ENCODE measurements at places on chromosomes 6 and 20.

DNA sequence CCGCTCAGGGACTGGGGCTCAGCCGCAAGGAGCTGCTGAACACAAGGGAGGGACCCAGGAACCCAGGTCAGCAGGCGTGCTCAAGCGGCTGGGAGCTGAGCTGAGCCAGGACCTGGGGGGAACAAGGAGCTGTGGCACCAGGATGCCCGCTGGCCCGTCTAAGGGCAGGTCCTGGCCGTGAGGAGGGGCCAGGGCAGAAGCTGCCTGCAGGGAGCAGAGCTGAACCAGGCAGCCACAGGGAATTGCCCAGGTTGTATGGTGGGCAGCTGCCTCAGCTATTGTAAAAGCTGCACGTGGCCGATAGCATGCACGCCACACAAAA is 133.3 kb downstream of the AGPAT4 start:
- DNase-seq: no peak

DNA sequence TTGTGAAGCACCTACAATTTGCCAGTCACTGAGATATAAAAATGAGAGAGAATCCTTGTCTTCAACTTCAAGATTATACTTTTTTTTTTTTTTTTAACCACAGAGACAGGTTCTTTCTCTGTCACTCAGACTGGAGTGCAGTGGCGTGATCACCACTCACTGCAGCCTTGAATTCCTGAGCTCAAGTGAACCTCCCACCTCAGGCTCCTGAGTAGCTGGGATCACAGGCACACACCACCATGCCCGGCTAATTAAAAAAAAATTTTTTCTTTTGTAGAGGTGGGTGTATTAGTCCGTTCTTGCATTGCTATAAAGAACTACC is 51.6 kb upstream of the PMEPA1 start:
- no peak for DNase-seq

- no peak for DNase-seq
Observed at GRCh38 chr6:127178746-127179145, 60.3 kb downstream of the RSPO3 start.

DNA sequence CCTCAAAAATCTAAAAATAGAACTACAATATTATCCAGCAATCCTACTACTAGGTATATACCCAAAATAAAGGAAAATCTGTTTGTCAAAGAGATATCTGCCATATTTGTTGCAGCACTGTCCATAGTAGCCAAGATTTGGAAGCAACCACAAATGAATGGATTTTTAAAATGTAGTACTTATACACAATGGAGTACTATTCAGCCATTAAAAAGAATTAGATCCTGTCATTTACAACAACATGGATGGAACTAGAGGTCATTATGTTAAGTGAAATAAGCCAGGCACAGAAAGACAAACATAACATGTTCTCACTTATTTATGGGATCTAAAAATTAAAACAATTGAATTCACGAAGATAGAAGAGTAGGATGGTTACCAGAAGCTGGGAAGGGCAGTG is 135.7 kb upstream of the CCDC28A start:
- no peak for DNase-seq

DNA sequence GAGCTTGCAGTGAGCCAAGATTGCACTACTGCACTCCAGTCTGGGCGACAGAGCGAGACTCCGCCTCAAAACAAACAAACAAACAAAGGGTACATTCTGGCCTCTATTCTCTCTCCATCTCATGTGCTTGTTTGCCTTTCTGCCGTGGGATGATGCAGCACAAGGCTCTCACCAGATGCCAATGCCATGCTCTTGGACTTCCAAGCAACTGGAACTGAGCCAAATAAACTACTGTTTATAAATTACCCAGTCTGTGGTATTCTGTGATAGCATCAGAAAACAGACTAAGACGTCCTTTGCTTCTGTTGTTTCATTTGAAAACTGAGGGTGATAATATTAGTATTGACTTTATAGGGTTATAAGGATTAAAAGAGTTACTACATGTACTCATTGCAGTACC is 3.6 kb upstream of the BRD2 start:
- DNase-seq: no peak

- DNase-seq: no peak
Observed at GRCh38 chr6:14925699-14926026, 320.2 kb upstream of the JARID2 start.

GRCh38 chr6:125151700-125152099 is 1.9 kb upstream of the TPD52L1 start:
- no peak for DNase-seq

- DNase-seq: no peak
Observed at GRCh38 chr6:23414051-23414445, 712.0 kb upstream of the NRSN1 start.

GRCh38 chr6:340991-341827 is 48.9 kb downstream of the DUSP22 start:
- DNase-seq: no peak

- no peak for DNase-seq
Observed at GRCh38 chr6:151093706-151094105, 146.1 kb upstream of the AKAP12 start.

DNA sequence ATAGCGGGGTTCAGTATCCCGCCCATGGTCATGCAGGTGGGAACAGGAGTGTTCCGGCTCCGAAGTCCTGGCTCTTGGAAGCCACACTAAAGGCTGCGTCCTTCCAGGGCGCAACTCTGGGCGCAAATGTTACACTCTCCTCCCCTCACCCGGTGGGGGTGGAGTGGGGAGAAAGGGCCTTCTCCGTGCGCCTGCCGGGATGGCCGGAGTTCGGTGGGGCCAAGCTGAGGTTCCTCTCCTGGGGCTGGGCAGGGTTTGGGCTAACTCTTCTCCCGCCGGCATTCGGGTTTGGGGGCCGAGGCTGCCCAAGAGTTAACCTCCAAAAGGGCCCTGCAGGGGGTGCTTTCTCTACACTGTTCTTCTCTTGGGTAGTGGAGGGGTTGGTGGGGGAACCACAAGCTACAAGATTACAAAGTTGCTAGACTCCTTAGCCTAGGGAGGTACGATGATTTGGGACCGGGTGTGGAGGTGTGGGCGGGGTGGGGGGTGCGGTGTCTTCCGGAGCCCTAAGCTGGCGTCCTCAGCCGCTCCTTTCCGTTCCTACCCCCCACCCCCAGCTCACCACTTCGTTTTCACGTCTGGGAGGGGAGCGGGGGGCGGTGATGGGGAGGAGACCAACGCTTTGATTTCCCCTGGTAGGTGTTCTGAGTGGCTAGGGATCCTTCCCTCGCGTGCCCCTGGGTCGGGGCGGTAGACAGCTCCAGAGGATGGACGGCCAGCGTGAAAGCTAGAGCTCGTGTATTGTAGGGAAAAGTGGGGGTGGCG is 12.3 kb downstream of the NRN1 start:
- DNase-seq: no peak

GRCh38 chr6:127345521-127345920 is 2.1 kb upstream of the ECHDC1 start:
- no peak for DNase-seq

DNA sequence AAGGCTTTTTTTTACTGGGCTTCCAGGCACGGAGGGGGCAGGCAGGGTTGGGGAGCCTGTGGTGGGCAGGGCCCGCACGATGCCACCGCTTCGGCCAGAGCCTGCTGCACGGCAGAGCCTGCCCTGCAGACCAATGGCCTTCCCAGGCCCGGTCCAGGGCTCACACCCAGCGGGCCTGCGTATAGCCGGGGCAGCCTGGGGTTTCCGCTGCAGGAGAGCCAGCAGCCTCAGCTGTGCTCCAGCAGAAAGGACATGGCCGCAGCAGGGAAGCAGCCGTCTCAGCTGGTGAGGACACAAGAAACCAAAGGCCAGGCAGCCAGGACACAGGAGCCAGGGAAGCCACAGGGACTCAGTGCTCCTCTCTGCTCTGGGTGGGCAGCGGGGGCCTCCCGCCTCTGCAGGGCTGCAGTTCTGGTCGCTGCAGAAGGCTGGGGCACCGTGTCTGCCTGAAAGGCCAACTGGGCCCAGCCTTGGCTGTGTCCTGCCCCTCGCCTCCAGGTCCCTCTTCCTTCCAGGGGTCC is 90.6 kb downstream of the TTLL2 start:
- no peak for DNase-seq

DNA sequence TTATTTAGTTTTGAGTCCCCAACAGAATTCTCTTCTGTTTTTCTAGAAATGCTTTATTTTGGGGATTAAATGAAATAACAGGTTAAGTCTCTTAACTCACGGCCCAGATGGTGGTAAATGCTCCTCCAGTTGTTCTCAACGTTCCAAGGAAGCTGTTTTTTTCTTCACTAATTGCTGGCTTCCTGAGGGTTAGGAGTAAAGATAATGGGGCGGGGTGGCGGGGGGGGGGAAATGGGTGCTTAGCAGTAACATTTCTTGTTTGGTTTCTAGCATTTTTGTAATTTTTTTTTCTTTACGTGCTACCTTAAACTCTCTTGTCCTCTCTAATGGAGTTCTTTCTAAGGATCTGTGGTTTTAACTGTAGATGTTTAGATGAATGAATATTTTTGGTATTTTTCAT is 2.2 kb downstream of the SRSF3 start:
- DNase-seq: no peak

DNA sequence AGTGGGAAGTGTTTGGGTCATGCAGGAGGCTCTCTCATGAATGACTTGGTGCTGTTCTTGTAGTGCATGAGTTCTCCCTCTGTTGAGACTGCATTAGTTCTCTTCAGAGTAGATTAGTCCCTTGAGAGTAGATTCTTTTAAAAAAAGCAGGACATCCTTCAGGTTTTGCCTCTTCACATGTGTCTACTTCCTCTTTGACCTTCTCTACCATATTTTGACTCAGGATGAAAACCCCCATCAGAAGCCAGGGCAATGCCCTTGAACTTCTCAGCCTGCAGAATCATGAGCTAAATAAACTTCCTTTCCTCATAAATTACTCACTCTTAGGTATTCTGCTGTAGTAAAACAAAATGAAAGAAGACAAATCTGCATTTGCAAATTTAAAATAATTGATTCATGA is 170.3 kb downstream of the CD109 start:
- no peak for DNase-seq

DNA sequence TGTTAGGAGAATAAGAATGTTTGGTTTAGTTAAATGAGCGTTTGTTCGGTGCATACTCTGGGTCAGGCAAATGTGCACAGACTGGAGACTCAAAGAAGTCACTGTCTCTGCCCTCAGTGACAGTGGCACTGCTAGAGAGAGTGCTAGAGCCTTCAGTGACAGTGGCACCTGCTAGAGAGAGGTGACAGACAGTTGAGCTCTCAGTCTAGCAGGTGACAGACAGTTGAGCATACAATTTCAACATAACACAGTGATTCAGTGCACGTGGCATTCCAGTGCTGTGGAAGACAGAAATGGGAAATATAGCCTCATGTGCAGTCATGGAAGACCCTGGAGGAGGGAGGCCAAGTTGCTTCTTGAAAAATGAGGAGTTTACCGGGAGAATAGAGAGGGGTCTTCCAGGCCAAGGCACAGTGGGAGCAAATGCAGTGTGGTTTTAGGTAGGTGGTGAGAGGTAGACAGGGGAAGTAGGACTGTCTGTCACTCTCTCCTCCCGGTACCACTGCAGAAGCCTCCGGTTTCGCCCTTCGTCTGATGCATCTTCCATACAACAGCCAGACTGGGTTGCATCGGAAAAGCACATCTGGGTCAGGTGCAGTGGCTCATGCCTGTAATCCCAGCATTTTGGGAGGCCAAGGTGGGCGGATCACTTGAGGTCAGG is 107.9 kb upstream of the CLDN20 start:
- DNase-seq: no peak

GRCh38 chr6:16239798-16240123 is 1.4 kb downstream of the GMPR start:
- DNase-seq: no peak

DNA sequence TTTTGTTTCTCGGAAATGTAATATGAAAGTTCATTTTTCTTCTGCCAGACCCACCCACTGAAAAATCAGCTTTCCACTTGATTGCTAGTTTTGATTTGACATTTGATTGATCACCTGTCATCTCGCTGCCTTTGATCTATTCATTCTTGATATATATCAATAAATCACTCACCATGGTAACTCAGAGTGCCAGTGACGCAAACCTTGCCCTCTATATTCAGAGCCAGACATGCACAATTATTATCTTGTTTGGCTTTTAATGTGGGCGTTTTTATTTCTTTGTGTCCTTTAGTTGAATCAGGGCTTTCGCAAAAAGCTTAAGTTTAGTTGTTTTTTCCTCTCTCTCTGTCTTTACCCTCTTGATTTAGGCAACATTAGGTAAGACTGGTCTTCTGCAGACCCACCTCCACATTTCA is 2.0 kb downstream of the TSHZ2 start:
- DNase-seq: peak; percentile 12

DNA sequence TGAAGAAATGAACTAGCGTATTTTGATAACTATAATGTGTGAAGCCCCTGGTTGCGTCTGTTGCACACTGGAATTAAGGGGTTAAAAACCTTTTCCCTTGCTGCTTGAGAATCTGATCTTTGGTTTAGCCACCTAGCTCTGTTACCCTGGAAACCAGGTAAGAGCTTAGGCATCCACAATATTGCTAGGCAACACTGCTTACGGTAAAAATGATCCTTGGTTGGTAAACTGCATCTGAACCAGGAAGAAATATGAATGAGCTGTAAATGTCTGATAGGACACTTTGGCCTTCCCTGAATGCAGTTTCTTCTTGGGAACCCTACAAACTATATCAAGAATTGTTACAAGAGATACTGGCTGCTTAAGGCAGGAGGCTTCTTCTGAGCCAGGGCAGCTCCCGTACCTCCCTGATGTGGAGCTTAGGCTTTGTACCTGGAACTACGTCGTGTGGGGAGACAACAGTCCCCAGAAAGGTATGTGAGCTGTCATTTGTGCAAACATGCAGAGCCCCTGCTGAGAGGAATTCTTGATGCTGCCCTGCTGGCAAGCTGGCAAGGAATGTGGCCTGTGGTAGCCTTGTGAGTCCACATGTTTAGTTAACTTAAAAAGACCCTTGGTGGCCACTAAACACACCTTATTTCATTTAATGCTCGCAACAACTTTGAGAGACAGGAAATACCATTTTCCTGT is 18.4 kb downstream of the UBE3D start:
- no peak for DNase-seq

GRCh38 chr20:31712564-31713311 is 9.9 kb downstream of the BCL2L1 start:
- DNase-seq: no peak

DNA sequence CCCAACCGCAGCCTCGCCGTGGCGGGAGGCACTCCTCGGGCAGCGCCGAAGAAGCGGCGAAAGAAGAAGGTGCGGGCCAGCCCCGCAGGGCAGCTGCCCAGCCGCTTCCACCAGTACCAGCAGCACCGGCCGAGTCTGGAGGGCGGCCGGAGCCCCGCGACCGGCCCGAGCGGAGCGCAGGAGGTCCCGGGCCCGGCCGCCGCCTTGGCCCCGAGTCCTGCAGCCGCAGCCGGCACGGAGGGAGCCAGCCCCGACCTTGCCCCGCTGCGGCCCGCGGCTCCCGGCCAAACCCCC is 525 bp downstream of the PNRC1 start:
- DNase-seq: peak; percentile 18

DNA sequence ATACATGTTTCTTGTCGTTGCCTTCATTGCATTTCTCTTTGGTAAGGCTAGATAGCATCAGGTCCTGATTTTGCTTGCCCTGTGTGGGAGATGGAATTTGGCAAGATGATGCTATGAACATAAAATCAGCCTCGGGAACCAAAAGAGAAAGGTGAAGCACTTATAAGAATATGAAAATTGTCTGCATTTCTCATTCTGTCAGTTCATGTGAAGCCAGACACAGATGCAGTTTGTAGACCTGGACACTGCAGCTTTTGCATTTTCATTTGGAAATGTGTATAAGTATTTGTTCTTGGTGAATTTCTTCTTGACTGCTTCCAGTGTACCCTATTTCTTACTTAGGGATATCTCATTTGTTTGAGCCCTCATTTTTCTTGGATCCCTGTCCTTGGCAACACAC is 1.3 kb downstream of the YWHAB start:
- DNase-seq: no peak

Measured in activated T-cell treated with anti-CD3 and anti-CD28 coated beads for 48 hours (primary cell).